ENCODE measurements at places on chromosomes 7 and 10.

DNA sequence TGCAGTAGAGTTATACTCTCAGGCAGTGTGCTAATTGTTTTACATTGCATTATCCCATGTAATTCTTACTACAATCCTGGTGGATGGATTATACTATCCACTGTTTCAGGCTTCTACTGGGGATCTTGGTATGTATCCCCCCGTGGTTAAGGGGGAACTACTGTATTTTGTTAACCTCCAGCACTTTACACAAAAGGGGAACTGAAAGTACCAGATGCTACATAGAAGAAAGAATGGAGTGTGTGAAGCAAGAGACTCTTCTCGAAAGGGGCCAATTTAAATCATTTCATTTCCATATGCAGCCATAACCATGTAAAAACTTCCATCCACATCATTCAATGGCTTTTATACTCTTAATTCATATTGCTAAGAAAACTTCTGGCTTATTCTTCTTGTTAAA is 69.4 kb downstream of the C1GALT1 start:
- no peak for DNase-seq
- no peak overlapping the region for H3K27ac ChIP-seq
- H3K4me1 ChIP-seq, result peaks cover 19% of the 10 kb centered on the region
- no peaks in the 10 kb centered on the region for H3K27me3 ChIP-seq

DNA sequence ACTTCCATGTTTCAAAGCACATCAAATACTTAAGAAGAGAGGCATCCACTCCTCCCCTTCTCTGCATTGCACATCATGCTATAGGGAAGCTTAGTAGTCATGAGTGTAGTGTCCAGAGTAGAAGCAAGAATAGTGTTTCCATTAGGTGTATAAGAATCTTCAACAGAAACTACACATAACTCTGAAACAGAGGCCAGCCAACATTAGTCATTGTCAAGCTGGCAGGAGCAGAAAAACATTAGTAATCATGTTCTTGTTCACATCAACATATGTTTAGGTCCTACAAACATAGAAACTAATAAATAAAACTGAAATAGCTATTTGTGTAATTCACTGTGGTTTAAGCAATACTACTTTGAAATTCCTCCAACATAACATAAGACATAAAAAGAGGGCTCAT is 370.2 kb downstream of the PPP1R3A start:
- no peak overlapping the region for H3K27ac ChIP-seq
- H3K27me3 ChIP-seq, result no peaks in the 10 kb centered on the region

DNA sequence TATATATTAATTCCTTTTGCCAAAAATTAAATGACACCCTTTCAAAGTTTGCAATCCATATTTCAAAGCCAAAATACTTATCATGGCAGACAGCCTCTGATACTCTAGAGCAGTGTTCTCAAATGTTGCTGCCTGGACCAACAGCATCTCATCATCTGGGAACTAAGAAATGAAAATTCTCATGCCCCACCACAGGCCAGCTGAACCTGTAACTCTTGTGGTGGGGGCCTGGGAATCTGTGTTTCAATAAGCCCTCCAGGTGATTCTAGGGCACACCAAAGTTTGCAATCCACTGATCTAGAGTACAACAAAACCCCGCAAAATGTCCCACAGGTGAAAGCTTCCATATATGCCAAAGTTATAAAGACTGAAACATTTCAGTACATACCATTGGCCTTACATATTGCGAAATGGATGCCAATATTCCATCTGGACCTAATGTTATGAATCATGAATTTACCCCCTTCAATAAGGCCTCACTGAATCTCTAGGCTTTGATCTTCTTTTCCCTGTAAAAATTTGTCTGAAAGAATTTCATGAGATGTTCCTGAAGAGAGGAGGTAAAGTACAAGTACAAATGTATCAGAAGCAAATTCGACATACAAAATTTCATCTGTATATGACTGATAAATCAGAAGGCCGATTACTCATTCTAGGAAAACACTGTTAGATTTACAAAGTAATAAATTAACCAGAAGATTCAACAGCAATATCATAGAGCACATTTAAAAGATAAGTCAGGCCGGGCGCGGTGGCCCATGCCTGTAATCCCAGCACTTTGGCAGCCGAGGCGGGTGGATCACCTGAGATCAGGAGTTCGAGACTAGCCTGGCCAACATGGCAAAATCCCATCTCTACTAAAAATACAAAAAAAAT is 25.3 kb upstream of the EPC1 start:
- H3K36me3 ChIP-seq, result peaks cover 13% of the 10 kb centered on the region
- H3K27me3 ChIP-seq, result no peaks in the 10 kb centered on the region
- peak overlapping the region; percentile 52 for H3K27ac ChIP-seq
- peaks cover 34% of the 10 kb centered on the region for H3K4me1 ChIP-seq
- DNase-seq, result no peak

- H3K4me3 ChIP-seq, result no peak overlapping the region
- no peak for DNase-seq
- no peak overlapping the region for H3K27ac ChIP-seq
- peaks cover 4% of the 10 kb centered on the region for H3K4me1 ChIP-seq
Measured at GRCh38 chr7:124027236-124027635, 5.6 kb downstream of the TMEM229A start.

GRCh38 chr7:147196481-147196880 is 1079.9 kb downstream of the CNTNAP2 start:
- H3K27me3 ChIP-seq, result no peaks in the 10 kb centered on the region
- H3K36me3 ChIP-seq, result no peaks in the 10 kb centered on the region
- DNase-seq, result no peak
- H3K27ac ChIP-seq, result no peak overlapping the region
- no peak overlapping the region for H3K4me3 ChIP-seq

- no peak for DNase-seq
- H3K36me3 ChIP-seq, result no peaks in the 10 kb centered on the region
- no peaks in the 10 kb centered on the region for H3K4me1 ChIP-seq
- H3K4me3 ChIP-seq, result no peak overlapping the region
Measured at GRCh38 chr10:27779462-27780015, 33.9 kb upstream of the MKX start.

DNA sequence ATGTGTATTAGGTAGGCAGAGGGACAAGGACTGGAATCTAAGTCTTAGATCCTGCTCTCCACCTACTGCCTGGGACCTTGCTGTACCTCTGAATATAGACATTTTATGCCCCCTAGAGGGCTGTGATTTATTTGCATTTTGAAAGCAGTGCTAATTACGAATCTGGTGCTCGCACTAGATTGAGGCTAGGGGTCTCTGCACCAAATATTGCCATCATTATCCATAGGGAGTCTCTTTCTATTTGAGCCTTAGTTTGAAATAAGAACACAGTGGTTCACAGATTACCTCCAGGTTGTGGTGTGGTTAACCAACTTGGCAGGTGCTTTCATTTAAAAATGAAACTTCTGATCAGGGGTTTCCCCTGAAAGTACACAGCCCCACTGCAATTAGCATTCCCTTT is 41.8 kb downstream of the CNNM1 start:
- no peak for DNase-seq
- H3K27me3 ChIP-seq, result peaks cover 81% of the 10 kb centered on the region
- H3K4me3 ChIP-seq, result no peak overlapping the region
- no peaks in the 10 kb centered on the region for H3K36me3 ChIP-seq
- H3K4me1 ChIP-seq, result peaks cover 6% of the 10 kb centered on the region

DNA sequence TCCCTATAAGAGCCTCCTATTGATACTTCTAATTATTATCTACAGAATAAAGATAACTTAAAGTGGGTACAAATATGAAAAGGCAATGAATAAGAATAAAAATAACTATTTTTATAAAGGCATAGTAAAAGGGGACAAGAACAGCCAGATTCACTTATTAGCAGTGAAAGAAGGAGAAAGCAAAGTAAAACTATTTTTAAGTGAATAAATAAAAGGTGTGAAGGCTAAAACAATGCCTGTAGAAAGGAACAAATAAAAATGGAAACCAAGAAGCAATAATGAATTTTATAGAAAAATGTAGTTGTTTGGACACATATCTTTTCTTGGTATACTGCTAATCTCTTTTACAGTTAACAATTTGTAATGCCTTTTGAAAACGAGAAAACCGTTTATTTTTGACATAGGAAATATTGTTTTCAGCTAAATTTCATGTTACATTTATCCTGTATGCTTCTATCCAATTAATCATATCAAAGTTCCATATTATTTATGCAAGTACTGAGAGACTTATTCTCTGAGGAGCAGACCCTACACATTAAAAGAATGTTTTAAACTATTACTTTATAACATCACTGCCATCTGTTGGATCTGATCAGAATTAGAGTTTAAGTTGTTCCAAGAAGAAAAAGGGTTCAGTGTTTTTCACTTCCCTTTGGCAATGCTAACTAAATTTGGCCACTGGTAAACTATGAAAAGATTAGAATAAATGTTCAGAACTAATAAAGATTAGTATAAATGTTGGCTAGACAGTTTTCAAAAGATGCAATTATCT is 59.1 kb downstream of the ARMC3 start:
- H3K4me3 ChIP-seq, result no peak overlapping the region
- H3K4me1 ChIP-seq, result no peaks in the 10 kb centered on the region
- H3K36me3 ChIP-seq, result peaks cover 2% of the 10 kb centered on the region
- peaks cover 11% of the 10 kb centered on the region for H3K27me3 ChIP-seq

- peaks cover 8% of the 10 kb centered on the region for H3K4me1 ChIP-seq
- no peak for DNase-seq
- no peak overlapping the region for H3K27ac ChIP-seq
- no peak overlapping the region for H3K4me3 ChIP-seq
Measured at GRCh38 chr7:70214071-70214470, 615.8 kb downstream of the AUTS2 start.

DNA sequence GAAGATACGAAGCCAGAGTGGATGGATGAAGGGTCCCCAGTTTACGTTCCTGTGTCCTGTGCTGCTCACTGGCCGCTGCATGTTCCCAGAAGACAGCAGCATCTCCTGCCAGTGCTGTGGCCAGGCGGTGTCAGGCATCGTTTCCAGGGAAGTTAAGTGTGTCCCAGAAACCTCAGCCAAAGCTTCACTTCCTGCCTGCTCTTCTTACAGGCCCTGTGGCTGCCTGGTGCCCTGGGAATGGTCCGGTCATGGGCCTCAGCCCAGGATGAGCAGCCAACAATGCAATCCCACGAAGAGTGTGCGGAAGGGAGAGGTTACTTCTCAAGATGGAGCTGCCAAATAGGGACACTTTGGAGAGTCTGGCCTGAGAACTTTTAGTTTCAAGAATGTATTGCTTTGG is 99.7 kb upstream of the TARP start:
- H3K4me1 ChIP-seq, result peaks cover 51% of the 10 kb centered on the region
- H3K4me3 ChIP-seq, result no peak overlapping the region
- H3K36me3 ChIP-seq, result peaks cover 21% of the 10 kb centered on the region

DNA sequence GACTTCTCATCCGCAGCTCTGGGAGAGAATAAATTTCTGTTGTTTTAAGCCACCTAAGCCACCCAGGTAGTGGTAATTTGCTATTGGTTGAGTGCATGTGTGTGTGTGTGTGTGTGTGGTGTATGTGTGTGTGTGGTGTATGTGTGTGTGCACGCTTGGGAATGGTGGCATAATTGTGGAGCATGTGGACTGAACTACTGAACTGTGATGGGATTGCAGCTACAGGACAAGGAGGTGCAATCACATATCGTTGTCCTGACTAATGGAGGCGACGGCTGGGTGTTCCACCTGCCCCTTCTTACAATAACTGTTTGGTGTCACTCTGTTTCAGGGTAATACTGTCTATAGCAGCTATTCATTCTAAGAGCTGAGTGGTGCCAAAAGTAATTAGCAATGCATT is 448.7 kb upstream of the PFKP start:
- DNase-seq, result no peak
- H3K27ac ChIP-seq, result no peak overlapping the region
- H3K36me3 ChIP-seq, result no peaks in the 10 kb centered on the region
- no peak overlapping the region for H3K4me3 ChIP-seq
- H3K4me1 ChIP-seq, result no peaks in the 10 kb centered on the region

GRCh38 chr7:23261843-23262452 is 15.4 kb downstream of the GPNMB start:
- peak; percentile 14 for DNase-seq
- H3K27ac ChIP-seq, result no peak overlapping the region
- H3K4me3 ChIP-seq, result no peak overlapping the region
- H3K4me1 ChIP-seq, result no peaks in the 10 kb centered on the region
- peaks cover 27% of the 10 kb centered on the region for H3K27me3 ChIP-seq
- no peaks in the 10 kb centered on the region for H3K36me3 ChIP-seq

DNA sequence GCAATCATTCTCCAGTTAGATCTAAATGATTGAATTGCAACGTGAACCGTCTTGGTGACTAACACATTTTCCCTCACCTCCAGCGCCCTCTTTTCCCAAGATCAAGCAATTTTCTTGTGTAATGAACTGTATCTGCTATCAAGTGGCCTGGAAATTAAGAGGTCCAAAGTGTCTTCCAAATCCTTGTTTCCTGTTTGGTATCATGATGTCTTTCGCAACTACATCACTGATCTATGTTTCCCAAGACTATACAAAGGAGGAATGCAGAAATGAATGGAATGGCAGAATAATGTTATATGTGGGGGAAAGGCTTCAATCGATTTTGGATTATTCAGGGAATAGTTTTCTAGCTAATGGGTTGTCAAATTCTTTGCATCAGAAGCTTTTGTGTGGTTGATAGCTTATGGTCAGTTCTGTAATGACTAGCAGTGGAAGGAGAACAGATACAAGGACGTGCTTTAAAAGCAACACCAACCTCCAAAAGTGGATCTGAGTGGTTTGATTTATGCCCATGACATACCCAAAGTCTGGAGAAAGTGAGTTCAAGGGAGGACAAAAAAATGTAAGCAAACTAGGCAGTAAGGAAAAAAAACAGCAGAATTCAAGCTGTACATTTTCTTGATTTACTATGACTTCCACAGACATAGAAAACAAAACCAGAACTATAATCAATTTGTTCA is 14.6 kb upstream of the ZEB1 start:
- no peak overlapping the region for H3K27ac ChIP-seq
- no peaks in the 10 kb centered on the region for H3K36me3 ChIP-seq
- H3K27me3 ChIP-seq, result peaks cover 25% of the 10 kb centered on the region
- no peaks in the 10 kb centered on the region for H3K4me1 ChIP-seq
- no peak overlapping the region for H3K4me3 ChIP-seq

DNA sequence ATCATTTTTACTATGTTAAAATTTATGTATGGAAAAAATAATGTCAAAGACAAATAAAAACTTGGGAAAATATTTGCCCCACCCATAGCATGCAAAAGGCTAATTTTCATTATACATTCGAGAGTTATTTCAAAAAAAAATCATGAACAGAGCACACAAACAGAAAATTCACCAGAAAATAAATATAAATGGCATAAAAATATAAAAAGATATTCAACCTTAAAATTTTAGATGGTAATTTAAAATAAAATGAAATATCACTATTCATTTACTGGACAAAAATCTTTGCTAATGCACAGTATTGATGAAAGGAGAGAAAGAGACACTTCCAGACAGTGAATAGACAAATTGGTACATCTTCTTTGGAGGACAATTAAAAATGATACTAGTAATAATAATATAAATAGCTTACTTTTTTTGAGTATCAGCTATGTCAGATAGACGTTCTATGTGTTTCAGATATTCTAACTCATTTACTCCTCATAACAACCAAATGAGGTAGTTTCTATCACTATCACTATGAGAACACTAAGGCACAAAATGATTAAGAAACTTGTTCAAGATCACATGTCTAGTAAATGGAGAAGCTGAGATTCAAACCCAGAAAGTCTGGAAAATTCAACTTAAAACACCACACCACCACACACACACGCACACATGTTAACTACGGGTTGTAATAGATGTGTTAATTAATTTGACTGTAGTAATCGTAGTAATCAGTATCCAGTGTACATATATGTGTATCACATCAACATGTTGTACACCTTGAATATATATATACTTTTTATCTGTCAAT is 63.0 kb downstream of the CCDC71L start:
- DNase-seq, result no peak
- peaks cover 14% of the 10 kb centered on the region for H3K27me3 ChIP-seq
- H3K4me1 ChIP-seq, result no peaks in the 10 kb centered on the region
- H3K27ac ChIP-seq, result no peak overlapping the region
